M059J (cell line): ENCODE measurements at places on chromosomes 1 and 21.

- peak; percentile 87 for DNase-seq
These were observed 97.3 kb downstream of the TTLL7 start for GRCh38 chr1:83901547-83902155.

GRCh38 chr21:34679051-34679450, 10.3 kb downstream of the CLIC6 start:
- peak; percentile 19 for DNase-seq

DNA sequence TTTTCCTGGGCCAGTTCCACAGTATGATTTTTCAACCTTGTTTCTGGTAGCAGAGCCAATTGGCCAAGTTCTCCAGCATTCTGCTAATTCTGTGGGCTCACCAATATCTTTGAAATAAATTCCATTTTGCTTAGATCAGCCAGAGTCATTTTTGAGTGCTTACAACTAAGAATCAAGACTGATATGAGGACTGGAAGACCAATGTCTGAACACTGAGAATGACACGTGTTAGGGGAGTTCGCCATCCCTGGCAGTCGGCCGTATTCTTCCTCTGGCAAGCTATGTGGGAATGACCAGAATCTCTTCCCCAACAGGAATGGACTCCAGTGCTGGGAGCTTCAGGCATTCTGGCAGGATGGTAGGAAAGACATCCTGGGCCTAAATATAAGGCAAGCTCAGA, 4.9 kb upstream of the TENT5C start:
- peak; percentile 23 for DNase-seq

GRCh38 chr1:212164095-212164872, 120.9 kb upstream of the PPP2R5A start:
- no peak for DNase-seq

DNA sequence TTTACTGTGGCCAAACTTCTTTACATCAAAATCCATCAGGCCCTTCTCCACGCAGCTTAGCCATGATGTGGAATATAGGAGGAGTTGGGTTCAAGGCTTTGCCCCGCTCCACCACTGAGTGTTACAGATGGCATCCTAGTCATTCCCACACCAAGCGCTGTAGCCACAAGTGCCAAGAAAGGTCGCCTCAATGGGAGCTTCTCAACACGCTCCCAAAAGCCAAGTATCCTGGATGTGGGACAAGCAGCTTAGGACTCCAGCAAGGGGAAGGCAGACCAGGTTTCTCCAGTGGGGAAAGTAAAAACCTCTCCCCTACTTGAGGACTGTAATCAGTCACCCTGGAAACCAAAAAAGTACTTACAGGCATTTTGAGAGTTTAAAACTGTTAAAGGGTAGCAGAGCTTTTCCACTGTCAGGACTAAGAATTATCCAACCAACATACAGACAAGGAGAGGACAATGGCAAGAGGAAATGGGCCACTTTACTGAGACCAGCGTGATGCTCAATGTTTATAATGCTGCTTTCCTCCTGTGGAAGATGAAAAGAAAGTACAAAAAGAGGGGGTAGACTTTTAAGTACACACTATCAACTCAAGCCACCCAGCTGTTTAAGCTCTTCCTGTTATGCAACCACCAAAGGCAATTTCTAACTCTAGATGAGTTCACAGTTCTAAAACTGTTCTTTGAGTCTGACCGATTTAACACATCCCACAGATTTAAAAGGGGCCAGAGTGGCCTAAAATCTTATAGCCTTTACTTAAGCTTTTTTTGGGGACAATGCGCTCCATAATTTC, 120.7 kb upstream of the KRTAP19-8 start:
- DNase-seq, result no peak

- DNase-seq, result no peak
These were observed 103.0 kb downstream of the GREM2 start for GRCh38 chr1:240508950-240509349.

GRCh38 chr1:107110326-107110725, 30.5 kb upstream of the NTNG1 start:
- DNase-seq, result no peak

- DNase-seq, result peak; percentile 55
These were observed 129.2 kb downstream of the ROR1 start for GRCh38 chr1:63902844-63903589.

DNA sequence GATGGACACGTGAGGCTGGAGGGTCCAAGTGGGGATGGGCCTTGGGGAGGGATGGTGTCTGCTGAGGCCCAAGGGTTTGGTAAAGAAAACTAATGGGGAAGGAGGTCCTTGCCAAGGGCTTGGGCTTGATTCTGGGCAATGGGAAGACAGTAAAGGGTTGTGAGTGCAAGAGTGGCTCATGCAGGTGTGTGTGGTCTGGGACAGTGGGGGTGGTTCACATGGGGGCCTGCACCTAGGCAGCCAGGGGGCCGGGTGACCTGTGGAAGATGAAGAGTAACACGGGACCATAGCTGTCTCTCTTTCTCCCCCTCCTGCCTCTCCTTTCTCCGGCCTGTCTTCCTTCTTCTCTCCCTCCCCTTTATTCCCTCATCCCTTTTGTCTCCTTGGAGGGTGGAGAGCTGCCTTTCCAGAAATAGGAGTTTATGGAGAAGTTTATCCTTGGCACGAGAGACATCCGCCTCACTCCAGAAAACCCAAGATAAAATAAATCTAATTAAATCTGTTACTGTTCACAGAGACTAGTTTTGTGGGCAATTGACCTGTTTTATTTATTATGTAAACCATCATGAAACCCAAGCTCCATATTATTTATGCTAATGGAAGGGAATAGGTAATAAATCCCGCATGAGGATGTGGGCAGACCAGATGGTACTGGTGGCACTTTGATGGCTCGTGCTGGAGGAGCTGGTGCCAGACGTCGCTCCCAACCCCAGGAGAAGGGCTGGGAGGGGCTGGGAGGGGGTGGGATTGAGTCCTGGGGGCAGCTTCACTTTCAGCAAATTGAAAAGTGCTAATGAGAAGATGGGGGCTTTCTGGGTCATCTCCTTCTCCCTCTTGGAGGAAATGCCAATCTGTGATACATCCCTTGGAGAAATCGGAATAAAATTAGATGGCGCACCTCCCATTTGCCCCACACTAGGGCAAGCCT, 272.9 kb upstream of the CSF3R start:
- no peak for DNase-seq

DNA sequence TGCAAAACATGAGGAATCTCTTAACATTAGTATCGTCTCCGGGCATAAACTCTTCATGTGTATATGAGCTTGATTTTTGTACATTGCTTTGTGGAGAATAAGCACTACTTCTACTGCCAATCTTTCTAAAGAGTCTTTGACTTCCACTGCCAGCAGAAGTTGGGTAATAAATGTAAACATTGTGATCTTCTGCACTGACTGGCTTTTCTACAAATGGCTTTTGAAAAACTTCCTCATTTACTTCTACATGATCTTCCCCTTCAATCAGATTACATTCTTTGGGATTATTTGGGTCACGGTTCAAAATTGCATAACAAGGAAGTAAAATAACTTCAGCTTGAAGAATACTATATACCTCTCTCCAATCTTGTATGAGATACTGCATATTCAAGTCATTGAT, 30.4 kb upstream of the SLC44A5 start:
- DNase-seq, result no peak

DNA sequence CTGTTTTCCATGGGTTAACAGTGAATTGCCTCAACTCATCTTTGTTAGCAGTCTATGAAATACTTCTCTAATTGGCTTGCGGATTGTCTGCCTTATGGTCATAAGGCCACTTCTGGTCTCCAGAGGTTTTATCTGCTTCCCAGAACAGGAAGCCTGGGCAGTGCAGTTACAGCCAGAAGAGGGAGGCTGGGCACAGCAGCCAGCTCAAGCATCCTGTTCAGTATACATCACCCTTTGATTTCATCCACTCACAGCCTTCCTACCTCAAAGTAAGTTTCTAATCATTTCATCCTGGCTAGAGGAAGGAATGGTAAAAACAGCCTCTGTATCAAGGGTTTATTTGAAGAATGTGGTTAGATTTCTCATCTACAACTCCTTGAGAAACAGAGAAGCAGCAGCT, 311.5 kb upstream of the DEPDC1 start:
- DNase-seq, result no peak

- peak; percentile 19 for DNase-seq
These were observed 554 bp downstream of the ZNF281 start for GRCh38 chr1:200409203-200409760.

DNA sequence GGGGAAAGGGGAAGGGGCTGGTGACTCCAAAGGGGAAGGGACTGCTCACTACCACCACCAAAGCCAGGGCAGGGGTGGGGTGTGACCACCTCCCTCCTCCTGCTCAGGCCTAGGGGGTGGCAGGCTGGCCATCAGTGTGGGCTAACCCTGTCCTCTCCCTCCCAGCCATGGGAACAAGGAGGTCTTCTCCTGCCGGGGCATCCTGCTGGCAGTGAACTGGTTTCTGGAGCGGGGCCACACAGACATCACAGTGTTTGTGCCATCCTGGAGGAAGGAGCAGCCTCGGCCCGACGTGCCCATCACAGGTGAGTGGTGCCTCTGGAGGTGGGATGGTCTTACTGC, 5.7 kb downstream of the ZC3H12A start:
- DNase-seq, result no peak

DNA sequence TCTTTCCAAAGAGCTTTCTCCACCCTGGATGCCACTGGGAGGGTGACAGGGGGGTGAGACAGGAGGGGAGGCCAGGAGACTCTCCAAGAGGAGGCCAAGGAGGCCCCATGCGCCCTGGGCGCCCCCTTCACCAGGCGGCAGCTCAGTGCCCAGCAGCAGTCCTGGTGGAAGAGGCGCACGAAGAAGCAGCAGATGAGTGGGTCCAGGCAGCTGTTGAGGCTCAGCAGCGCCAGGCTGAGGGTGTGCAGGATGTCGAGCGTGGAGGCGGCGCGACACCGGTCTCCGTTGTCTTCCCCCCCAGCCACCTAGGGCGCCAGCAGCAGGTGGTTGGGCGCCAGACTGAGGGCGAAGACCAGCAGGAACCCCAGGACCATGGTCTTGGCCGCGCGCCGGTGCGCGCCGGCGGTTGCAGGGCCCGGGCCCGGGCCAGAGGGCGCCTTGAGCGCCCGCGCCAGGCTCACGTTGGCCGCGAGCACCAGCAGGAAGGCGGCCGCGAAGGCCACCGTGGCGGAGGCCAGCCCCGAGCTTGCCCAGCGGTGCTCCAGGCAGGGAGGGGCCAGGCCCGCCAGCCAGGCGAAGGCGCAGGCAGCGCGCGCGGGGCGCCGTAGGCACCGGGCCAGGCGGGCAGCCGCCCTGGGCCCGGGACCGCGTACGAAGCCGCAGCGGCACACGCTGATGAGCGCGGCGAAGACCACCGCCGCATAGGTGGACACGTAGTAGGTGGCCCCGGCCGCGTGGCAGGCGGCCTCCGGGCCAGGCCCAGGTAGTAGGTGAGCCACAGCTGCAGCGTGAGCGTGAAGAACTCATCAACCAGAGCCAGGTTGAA, 8.6 kb downstream of the TMEM35B start:
- DNase-seq, result no peak

DNA sequence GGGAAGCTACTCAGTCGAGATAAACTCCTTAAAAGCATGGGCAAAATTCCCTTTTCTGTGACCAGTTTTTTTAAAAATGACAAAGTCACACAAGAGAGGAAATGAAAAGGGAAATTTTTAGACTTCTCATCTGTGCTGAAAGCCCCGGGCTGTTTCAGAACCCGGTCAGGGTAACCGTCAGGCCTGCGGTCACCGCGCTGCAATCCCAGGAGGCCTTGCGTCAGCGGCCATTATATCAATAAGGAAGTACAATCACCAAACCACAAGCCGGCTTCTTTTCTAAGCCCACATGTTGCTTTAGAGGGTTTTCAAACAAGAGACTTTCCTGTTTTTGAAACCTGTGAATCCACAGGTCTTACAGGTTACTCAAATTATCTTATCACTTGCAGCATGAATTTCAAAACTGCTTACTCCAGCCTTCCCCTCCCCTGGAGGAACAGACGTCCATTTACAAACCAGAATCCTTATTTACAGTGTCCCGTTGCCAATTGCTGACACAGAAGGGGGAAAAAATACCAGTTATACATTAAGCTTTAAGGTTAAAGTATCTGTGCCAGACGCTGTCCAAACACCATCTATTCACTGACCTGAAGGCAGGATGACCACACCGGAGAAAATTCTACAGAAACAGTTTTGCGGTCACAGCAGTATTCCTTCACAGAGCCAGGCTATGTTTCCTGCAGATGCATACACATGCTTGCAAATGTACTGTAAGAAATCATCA, 165.3 kb downstream of the TOMM20 start:
- peak; percentile 96 for DNase-seq

- DNase-seq, result no peak
These were observed 200.5 kb upstream of the RUNX1 start for GRCh38 chr21:35249636-35250035.

DNA sequence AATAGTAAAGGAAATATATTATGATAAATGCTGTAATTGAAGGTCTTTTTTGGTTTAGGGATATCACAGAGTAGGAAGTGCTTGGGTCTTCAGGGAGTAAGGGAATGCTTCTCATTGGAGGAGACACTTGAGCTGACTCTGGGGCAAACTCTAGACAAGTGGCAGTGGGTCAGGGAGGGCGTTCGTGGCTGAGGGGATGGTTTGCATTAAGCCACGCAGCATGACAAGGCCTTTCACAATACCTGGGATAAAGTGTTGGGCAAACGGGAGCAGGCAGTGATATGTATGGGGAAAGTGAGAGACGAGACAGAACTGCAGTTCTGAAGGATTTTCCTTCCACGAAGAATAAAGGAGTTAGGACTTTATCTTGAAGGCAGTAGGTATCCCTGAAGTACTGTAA, 109.0 kb downstream of the PATJ start:
- no peak for DNase-seq

DNA sequence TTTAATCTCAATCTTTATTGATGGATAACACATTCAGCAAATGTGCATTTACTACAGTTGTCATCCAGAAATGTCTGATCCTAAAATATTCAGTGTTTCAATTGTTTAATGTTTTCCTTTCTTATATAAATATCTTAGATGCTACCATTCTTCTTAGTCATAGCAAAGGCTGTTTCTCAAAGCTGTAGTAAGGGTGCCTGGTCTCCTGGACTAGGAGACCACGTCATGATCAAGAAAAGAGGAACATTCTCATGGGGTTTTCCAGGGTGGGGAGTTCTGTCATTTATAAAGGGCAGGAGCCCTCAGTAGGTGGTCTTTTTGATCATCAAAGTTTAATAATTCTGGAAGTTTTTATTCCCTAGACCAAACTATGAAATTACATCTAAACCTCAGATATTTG, 292.8 kb downstream of the HMCN1 start:
- no peak for DNase-seq

- DNase-seq, result no peak
These were observed 808.6 kb upstream of the ADGRL4 start for GRCh38 chr1:79815115-79815514.
